Left ventricle myocardium inferior (tissue), 1 donor: ENCODE measurements at places on chromosomes 12 and 14.

DNA sequence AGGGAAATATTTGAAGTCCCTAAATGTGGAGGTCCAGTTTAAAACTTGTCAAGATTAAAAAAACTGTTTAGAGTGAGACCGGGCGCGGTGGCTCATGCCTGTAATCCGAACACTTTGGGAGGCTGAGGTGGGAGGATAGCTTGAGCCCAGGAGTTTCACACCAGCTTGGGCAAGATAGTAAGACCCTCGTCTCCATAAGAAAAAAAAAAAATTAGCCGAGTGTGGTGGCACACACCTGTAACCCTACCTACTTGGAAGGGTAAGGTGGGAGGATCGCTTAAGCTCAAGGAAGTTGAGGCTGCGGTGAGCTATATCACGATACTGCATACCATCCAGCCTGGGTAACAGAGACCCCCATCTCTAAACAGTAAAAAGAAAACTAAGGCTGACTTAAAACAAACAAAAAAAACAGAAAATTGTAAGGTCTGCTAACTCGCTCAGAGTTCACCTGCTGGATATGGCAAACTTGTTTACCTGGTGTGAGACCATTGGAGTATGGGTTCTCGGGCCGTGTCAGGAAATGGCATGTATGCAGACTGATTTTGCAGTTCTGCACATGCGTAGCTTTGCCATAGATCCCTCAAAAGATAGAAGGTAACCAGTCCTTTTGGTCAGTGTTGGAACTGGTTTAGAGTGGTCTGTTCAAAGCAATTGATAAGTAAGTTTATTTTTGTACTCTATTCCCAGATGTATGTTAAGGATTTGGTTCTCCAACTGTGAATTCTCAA, 2.1 kb downstream of the RNF10 start:
- DNase-seq: no peak

GRCh38 chr14:21048638-21049037, 6.5 kb downstream of the RNASE7 start:
- no peak for DNase-seq

DNA sequence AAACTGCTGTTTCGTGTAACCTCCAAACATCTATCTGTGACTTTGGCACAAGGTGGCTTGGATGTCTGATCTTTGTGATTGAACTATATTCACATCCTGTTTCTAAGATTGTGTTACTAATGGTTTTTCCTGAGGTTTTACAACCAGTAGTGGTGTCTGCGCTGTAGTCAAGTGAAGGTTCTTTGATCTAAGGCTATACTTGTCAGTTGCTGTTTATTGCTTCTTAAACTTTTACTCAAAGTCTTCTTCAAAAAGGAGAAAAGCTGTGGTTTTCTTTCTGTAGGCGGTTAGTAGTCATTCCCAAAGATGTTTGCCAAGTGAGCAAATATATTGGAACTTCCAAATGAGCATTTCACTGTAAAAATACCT, 12.3 kb upstream of the CALM1 start:
- DNase-seq: no peak

DNA sequence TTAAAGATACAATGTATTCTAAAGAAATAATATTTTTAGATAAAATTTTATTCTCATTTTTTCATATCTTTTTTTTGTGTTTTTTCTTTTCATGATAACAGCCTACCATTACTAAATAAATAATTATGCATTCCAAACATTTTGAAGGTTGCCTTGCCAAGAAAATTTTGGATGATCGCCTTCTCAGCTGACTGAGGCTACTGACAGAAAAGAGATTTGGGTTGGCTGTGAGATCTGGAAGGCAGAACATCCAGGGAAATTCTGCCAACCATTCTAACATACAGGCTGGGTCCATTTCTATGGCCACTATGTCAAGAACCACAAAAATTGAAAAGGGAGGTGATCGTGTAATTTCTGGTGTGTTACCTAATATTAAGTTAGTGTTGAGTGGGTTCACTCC, 48.1 kb downstream of the GALNT8 start:
- no peak for DNase-seq

- no peak for DNase-seq
These were observed 44.8 kb upstream of the TMPO start for GRCh38 chr12:98470469-98471082.

DNA sequence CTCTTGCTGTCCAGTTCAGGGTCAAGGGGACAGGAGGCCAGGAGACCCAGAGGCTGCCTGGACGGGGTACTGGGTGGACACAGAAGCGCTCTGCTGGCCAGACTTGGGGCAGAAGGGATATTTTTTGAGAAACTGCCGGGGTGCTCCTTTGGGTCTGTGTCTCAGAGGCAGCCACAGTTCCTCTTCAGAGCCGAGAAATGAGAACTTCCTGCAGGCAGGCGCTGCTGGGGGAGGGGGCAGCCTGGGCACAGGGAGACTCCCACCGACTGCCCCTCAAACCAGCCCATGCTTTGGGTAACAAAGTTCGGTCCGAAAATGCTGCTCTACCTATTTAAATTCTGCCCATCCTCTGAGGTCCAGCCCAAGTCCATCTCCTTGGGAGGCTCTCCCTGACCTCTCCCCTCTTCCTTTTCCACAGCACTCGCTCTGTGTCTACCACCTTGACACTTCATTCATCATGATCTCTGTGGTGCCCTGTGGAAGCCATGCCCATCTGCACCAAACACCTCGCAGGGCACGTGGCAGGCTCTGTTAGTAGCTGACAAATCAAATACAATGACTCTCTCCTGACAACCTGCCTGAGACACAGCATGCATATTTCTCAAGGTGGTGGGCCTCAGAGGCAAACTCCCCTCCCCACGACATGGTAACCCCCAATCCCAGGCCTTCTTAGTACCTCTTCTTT, 16.4 kb downstream of the HDAC7 start:
- DNase-seq: no peak

GRCh38 chr12:120388691-120389481, 19.9 kb upstream of the MSI1 start:
- DNase-seq: no peak

DNA sequence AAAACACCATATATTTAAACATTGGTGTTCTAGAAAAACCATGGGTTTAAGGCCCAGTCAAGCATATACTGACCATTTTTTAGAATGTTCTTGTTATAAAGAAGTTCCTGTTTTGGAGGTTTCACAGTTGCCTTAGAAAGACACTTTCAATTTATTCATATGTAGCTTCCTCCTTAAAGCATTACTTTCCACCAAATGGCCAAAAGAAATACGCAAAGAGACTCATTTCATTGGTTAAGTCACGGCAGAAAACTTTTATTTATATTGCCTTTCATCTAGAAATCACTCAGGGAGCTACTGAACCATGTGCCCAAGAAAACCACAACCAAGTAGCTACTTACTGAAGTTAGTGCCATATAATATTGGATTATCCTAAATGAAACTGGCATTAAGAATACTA, 40.0 kb downstream of the MYBPC1 start:
- DNase-seq: no peak

- DNase-seq: no peak
These were observed 250.1 kb downstream of the APAF1 start for GRCh38 chr12:98895086-98895651.

- no peak for DNase-seq
These were observed 12.1 kb upstream of the KRT77 start for GRCh38 chr12:52715416-52715815.

DNA sequence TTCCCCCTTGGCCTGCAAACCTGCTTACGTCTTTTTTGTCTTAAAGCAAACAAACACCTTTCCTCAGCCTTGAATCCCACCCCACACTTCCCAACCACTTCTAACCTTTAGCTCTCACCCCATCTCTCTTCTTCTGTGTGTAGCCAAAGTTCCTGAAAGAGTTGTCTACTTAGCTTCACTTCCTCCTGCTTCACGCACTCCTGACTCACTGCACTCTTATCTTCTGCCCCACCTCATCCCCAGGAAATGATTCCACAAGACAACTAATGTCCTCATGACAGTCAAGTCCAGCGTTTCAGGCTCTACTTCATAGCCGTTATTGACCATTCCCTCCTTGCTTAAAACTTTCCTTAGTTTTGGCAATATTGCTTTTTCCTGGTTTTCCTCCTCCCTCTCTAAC, 22.4 kb downstream of the EIF2B2 start:
- DNase-seq: no peak

GRCh38 chr14:19918553-19919264, 1.7 kb upstream of the OR4K5 start:
- DNase-seq: no peak

DNA sequence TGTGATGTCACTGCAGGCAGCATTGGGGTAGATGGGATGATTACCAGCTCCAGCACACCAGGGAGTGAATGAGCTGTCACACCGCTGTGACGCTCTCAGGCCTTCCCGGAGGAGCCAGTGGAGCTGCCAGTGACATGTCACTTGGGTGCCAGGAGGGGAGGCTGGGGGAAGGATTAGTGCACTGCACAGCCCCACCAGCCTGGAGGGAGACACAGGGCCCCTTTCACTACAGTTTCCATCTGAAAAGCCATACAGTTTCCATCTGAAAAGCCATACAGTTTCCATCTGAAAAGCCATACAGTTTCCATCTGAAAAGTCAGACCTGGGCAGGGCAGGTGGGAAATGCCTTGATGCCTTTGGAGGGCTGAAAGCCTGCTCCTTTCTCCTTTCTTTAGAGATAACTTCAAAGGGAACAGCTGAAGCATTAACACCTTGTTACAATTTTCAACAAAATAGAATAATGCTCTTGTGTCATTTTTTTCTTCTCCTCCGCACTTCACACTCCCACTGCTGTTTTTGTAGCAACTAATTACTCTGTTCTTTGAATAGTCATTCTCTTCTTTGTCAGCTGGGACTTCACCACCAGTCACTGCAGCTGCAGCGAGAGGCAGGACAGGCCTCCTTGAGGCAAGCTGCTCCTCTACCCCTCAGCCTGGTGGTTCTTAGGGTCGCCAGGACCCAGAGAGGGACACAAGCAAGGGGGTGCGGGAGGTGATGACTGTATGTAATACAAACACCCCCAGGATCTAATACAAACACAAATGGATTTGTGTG, 256.9 kb upstream of the RGS6 start:
- DNase-seq: no peak

- DNase-seq: no peak
These were observed 73.7 kb upstream of the SFSWAP start for GRCh38 chr12:131636940-131637750.

DNA sequence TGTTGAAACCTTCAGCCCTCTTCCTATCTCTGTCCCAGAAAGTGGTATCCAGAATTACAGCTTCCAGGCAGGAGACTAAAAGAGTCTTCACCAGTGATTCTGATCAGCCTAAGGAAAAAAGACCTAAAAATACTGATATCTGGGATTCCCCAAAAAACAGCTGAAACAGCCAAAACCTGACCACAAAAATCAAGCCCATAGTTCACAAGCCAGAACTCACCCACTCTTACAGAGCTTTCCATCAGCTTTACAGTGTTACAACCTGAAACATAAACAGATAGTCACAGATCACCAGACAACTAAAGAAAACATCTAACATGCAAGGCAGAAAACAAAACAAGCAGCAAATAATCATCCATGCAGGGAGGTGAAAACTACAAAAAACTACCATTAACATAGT, 26.0 kb upstream of the TSPAN8 start:
- DNase-seq: no peak

DNA sequence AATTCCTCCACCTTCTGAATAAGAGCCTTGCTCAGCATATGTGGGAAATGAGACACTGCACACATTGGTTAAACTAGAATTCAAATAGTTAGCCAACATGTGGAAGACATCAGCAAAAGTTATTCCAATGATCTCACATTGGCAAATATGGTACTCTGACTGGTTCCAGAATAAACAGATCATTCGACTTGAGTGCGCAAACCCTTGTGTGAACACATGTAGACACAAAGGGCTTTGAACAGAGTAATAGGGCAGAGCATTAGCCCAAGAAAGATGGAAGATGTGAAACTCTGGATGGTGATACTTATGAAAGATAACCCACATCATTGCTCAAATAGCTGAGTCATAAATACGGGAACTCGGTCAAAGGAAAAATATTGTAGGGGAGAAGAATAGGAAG, 1133.4 kb upstream of the SEL1L start:
- no peak for DNase-seq

- no peak for DNase-seq
These were observed 73.6 kb upstream of the NID2 start for GRCh38 chr14:52142504-52142903.

- DNase-seq: no peak
These were observed 96.8 kb upstream of the DACT1 start for GRCh38 chr14:58540749-58541632.

DNA sequence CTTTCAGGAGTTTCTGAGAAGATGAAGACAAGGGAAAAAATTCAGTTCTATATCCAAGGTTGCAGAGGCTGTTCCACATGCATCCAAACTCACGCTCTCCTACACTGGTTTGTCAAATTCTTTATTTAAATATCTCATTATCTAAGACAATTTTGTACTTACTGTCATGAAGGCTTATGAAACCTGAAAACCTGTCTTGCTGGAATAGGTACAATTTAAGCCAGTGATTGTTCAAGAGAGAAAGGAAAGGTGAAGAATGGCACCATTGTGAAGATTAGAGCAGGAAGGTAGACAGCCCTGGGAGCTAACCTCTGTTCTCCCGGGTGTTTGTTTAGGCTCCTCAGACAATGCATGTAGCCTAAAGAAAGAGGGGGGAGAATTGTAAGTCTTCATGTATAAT, 315.1 kb upstream of the PRKD1 start:
- DNase-seq: no peak

DNA sequence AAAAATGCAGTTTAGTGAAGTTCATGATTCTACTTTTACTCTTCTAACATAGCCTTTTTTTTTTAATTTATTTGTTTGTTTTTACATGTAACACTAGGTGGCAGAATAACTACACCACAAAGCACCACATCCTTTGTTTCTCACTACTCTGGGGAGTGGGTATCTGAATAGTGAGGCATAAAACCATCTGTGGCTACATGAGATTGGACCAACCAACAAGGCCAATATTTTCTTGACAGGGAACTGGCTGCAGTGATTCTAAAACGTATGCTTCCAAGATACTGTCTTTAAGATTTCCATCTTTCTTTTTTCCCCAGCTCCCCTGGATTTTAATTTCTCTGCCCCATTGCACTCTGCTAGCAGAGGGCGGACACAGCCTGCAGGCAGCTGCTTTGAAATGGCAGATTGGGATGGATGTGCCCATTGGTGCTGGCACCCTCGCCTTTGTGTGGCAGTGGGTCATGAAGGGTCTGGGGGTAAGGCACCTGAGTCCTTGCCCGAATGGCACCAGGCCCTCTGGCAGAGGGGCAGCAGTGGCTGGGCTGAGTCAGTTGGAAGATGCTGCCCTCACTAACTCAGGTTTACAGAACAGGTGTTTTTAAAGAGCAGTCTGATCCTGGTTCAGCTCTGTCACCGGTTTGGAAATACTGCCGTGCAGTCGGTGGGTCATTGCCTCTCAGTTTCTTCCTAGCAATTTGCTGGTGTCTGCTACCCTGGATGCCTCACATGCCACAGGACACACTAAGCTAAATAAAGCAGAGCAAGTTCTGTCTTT, 429.1 kb downstream of the RAD51B start:
- no peak for DNase-seq

DNA sequence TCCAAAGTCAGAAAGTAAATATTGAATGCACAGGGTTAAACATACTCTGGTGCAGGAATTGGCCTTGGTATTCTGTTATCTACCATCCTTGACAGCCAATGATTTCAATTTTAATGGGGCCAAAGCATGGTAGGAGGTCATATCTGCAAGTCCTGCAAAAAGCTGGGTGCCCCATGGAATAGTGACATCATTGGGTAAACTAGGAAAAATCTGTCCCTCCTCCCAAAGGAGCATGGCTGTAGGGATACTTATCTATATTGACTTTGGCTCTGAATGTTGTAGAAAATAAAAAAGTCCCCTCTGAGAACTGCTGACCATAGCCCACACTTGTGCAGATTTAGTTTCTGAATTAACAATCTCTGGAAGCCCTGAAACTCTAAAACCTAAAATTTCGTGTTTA, 403.2 kb upstream of the SEL1L start:
- DNase-seq: no peak

- no peak for DNase-seq
These were observed 5.6 kb upstream of the EPS8 start for GRCh38 chr12:15794836-15795235.
